Kidney glomerular epithelial cell (primary cell): ENCODE measurements at places on chromosomes 13 and 19.

DNA sequence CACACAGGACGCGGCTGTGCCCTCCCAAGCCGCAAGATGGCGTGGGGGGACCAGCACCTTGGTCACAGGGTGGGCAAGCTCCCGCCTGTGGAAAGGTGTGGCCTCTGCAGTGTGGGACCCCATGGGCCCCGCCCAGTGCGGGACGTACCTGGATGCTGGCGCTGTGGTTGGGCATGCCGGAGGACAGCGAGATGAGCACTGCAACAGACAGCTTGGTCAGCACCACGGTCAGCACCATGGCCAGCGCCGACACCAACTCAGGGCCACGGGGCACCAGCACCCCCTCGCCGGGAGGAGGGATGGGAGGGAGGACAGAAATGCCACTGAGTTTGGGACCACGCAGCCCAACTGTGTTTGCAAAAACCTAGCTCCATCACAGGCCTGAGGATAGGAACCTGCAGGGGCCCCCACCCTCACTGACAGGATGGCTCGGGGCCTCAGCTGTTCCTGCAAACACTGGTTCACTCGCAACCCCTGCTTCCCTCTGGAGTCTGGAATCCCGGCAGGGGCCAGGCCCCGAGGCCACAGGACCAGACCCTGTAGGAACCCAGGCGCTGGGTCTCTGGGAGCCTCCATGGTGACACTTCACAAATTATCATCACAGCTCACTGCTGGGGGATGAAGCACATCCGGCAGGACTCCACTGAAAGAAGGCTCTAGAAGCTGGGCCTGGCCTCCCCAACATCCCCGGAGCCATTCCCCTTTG lies 27.1 kb downstream of the IZUMO4 start:
- DNase-seq, result no peak

GRCh38 chr19:45607071-45608029 lies 5.3 kb upstream of the GPR4 start:
- DNase-seq, result peak; percentile 60

GRCh38 chr13:111547726-111548273 lies 227.4 kb downstream of the TEX29 start:
- DNase-seq, result no peak

- DNase-seq, result no peak
These were observed 162.1 kb upstream of the TMTC4 start for GRCh38 chr13:100836711-100837110.

GRCh38 chr19:44644402-44645016 lies 799 bp downstream of the PVR start:
- DNase-seq, result peak; percentile 65
